NCI-H1436 treated with DMSO at 0.1 percent for 48 hours (cell line): ENCODE measurements at places on chromosomes 12 and 14.

- DNase-seq, result no peak
These were observed 488.3 kb upstream of the FLRT2 start for GRCh38 chr14:85041618-85042017.

GRCh38 chr12:91007531-91008290, 2.9 kb upstream of the EPYC start:
- no peak for DNase-seq

- DNase-seq, result no peak
These were observed 1.4 kb downstream of the ARL6IP4 start for GRCh38 chr12:122981587-122982476.

DNA sequence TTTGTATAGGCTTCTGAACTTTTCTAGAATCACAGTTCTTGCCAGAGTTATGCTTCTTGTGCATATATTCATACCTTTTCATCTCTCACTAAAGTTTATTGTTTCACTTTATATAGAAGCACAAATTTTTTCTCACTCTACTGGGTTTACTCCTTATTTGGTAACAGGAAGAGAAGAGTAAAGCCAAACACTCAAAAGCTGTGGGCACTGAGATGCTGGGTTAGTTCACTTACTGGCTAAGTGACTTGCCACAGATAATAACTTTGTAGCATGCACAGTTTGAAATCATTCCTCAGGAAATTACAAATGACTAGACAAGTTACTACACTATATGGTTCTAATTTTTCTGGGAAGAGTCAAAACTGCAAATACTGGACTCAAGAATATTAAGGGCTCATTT, 7.8 kb downstream of the HIGD1C start:
- DNase-seq, result no peak

DNA sequence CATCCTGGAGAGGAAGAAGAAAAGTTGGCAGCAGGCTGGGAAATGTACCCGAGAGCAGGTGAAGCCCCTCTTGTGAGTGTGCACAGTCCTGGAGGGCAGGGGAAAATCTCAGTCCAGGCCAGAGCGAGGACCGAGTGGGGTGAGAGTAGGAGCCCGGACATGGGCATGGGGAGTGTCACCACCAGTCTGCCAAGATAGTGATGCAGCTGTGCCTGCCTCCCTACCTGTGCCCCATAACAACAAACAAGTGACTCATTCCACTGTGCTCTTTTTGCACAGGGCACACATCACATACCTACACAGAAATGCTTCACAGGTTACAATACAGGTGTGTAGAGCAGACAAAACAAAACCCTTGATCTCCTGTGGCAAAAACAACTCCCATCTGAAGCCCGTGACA, 205.9 kb upstream of the PELI2 start:
- no peak for DNase-seq

DNA sequence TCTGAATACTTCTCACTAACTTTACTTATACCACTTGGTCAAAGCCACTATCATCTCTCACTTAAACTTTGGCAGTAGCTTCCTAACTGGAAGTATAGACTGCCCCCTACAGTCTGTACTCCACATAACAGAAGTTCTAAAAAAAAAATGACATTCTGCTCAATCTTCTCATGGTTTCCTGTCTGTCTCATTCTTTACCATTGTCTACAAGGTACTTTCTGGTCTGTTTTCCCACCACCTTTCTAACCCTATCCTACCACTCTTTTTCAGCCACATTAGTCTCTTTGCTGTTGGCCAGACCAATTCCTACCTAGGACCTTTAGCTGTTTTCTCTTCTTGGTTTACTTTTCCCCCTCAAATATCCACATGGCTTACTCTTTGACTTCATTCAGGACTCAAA, 14.7 kb downstream of the CPSF6 start:
- DNase-seq, result no peak

DNA sequence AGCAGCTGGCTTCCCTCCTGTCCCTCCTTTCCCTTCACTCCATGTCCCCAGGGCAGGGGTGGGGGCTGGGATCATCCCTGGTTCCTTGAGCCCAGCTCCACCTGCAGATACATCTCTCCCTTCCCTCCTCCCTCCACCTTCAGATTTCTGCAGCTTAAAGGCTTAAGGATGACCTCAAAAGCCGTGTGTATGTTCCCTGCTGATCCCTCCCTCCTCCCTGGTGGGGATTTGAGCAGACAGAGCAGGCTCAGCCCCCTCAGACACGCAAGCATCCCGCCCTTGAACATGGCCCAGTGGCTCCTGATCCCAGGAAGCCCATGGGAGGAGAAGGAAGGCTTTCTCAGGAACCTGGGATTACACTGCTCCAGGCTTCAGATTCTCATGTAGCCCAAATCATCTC, 82.9 kb upstream of the RIN3 start:
- DNase-seq, result no peak
